T-helper 1 cell treated with Interleukin-12 subunit alpha and Interleukin-12 subunit beta and Interleukin-4 antibody, amounts not matched to agents 30 ng/mL and 1 ng/mL, for 36 hours (primary cell): ENCODE measurements at places on chromosomes 3 and 15. TPM values are rescaled to one million over a fixed set of nuclear protein-coding genes. Genes with fewer than 3 reads are reported as not detected.

Gene DCLK3
- not detected in 2 replicates for total RNA-seq

Gene NANOGP8
- not detected in 2 replicates for total RNA-seq

Gene MME
- not detected in 2 replicates for total RNA-seq

Gene PRSS50
- total RNA-seq = not detected in 2 replicates

Gene MEGF11
- 0.78 TPM in 1 of 2 replicates, not detected in the other for total RNA-seq

Gene HDC
- total RNA-seq = 0.20 and 0.61 TPM in 2 replicates

Gene CORO2B
- not detected in 2 replicates for total RNA-seq

Gene CYP1A2
- not detected in 2 replicates for total RNA-seq

Gene RPP14
- 18.0 and 19.6 TPM in 2 replicates for total RNA-seq

Gene BUB1B
- 49.9 and 54.8 TPM in 2 replicates for total RNA-seq
